ENCODE measurements at places on chromosomes 4 and X.
A peak's percentile ranks its signal among the peaks of the same experiment; 100 is the strongest.

- DNase-seq, result no peak
These were observed 16.4 kb downstream of the SORCS2 start for GRCh38 chr4:7208509-7209451.

DNA sequence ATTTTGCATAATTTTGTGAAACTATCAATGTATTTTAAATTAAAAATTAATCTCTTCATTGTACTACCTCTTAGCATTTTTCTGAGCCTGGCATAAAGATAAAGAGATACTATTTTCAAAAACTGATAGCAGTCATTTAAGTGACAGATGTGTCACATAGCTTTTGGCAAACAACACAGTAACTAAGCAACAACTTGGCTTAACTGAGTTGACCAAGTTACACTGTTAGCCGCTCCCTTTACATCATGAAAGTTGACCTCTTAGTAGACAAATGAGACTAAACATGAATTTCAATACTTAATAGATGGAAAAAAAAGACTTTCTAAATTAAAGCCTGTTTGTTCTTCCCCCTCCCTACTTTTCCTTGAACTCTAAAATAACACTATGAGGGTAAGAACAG is 62.0 kb downstream of the ATP8A1 start:
- DNase-seq, result no peak

- peak; percentile 20 for DNase-seq
These were observed 1.2 kb upstream of the CHIC1 start for GRCh38 chrX:73561801-73562200.

DNA sequence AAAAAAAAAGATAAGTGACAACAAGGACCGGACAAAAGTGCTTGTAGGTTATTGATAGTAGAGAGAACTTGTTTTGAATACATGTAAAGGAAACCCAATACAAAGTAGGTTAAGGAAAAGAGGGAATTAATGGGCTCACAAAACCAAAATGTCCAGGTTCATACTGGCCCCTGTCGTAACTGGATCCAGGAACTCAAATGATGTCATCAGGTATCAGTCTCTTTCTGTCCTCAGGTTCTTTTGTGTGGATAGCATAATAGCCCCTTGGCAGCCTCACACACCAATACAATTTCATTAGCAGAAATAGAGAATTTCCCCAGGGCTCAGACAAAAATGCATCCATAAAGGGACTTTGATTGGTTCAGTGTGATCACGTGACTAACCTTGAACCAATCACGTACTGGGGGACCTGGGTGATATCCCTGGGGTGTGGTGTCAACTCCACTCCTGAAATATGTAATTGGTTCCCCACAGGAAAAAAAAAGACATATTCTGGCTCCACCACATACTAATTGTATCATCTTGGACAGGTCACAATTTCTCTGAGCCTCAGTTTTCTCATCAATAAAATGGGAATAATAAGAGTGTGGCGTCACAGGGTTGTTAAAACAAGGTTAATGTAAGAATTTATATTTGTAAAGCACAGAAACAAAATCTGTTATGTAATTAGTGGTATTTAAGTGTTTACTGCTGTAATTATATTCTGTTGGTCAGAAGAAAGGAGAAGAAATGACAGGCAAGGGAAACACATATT is 174.8 kb downstream of the PDGFRA start:
- no peak for DNase-seq

All from D341Med (cell line).